Stimulated activated CD4-positive, alpha-beta T cell treated with anti-CD3 and anti-CD28 coated beads, TNF-alpha, amount 100 ng/mL, for 48 hours (primary cell): ENCODE measurements at places on chromosomes 11 and 22.

- DNase-seq = no peak
Measured at GRCh38 chr22:18104566-18104965, 6.0 kb upstream of the TUBA8 start.

DNA sequence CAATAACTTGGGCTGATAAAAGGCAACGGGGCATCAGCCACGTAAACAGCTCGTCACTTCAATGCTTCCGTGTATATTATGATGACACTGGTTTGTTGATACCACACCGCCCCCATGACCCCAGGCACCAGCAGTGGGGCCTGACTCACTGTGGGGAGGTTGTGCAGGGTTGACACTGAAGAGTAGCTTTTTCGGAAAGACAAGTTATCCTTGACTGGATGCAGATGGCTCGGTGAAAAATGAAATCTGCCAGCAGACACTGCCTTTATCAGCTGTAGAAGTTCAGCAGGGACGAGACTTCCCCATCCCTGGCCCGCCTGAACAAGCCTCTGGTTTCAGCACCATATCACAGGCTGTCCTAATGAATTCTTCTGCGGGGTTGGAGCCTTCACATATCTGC is 55.6 kb downstream of the WT1 start:
- DNase-seq = no peak

GRCh38 chr11:66820901-66821300 is 22.3 kb upstream of the RCE1 start:
- DNase-seq = no peak

- no peak for DNase-seq
Measured at GRCh38 chr11:43547430-43547831, 133.1 kb upstream of the HSD17B12 start.

DNA sequence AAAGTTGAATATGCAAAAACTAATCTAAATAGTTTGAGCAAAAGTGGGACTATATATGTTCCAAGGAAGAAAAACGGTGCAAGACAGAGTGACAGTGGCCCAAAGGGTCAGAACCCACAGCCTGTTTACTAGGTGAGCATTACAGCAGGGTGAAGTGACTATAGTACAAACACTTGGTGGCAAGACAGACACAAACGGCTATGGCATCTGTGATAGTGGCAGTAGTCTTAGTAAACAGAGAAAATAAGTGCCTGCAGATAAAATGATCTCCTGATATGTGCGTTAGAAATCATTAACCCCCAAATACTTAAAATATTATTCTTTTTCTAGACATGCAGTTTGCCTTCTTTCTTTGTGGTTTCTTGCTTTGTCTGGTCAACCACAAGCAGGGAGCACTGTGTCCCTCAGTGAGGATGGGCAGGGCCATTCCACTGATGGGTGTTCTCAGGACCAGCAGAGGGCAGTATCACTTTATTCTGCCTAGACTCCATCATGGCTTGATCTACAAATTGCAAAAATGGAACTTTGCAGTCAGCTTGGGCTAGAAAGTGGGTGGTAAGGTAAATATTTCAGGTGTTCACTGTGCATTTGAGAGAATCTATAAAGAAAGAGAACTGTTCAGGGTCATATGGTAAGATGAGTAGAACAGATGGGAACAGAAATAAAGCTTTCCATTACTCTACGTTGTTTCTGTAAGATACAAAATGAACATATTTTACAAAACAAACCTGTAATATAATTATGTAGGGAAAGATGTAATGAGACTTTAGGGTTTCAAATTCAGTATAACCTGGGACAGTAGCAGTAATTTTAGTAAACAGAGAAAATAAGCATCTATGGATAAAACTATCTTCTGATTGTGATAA is 198.2 kb downstream of the SWAP70 start:
- peak; percentile 16 for DNase-seq

DNA sequence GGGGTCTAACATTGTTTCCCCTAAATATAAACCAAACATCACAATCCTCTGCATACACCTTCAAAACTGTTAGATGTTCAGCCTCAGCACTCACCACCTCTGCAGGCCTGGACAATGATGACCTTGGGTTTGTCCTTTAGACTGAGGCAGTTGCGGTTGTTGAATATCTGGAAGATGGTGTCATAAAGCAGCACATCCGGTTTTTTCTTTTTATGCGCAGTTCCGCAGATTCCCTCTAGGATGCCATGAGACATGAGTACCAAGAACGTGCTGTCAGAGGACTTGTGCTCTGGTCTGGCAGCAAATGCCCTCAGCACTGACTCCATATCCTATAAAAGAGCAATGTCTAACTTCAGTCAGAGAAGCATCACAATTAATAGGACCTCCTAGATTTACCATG is 22.8 kb downstream of the CASP5 start:
- DNase-seq = no peak

DNA sequence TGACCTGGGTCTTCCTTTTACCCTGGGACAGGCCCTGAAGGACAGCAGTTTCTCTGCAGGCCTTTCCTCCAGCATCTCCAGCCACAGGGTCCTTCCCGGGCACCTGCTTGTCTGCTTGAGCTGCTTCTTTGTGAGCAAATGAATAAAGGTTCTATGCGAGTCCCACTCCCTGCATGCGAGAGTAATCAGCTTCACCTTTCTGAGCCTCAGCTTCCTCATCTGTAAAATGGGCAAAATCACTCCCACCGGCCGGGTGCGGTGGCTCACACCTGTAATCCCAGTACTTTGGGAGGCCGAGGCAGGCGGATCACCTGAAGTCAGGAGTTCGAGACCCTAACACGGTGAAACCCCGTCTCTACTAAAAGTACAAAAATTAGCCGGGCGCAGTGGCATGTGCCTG is 31.1 kb downstream of the IFT27 start:
- no peak for DNase-seq

DNA sequence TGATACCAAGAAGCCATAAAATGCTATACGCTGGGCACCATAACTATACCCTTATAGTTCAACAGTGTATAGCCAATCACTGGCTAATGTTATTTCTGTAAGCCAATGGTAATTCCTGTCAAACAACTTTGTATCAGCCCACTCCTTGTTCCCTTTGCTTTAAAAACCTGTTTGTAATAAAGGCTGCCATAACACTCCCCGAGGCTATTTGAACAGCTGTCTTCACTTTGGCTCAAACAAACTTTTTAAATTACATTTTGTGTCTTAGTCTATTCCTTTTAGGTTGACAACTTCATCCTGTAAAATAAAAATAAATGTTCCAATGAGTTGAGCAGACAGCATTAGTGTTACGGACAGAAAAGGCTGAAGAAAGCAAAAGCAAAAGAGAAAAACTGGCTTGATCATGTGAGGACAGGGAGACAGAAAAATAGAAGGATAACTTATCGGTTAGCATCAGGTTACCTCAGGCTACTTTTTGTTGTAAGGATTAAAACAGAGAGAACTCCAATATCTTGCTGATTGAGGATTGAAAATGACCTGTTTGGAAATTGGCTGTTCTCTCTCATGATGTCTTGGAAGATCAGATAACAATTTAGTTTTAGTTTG is 95.0 kb downstream of the AASDHPPT start:
- DNase-seq = no peak

DNA sequence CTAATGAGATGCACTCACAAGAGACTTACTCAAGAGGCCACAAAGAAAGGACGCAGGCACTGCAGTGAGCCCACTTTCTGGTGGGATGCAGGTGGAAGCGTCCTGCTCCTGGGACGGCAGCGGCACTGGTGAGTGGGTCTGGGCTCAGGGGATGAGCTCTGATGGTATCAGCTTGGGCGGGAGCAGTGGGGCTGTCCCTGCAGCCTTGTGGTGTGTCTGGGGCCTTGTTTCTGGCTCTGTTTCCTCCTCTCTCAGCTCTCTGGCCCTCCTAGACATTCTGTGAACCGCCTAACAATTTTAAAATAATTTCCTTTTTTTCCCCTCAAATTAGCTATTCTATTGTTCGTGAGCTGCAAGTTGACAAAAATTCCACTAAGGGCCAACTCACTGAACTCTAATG is 8.8 kb upstream of the ST14 start:
- no peak for DNase-seq

DNA sequence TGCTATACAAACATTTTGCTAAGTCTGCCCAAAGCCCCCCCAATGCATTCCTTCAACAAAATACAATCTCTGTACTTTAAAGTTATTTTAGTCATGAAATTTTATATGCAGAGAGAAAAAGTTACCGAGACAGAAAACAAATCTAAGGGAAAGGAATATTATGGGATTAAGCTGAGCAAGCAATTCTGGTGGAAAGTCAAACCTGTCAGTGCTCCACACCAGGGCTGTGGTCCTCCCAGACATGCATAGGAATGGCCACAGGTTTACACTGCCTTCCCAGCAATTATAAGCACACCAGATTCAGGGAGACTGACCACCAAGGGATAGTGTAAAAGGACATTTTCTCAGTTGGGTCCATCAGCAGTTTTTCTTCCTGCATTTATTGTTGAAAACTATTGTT is 92.4 kb downstream of the RRAS2 start:
- DNase-seq = no peak

DNA sequence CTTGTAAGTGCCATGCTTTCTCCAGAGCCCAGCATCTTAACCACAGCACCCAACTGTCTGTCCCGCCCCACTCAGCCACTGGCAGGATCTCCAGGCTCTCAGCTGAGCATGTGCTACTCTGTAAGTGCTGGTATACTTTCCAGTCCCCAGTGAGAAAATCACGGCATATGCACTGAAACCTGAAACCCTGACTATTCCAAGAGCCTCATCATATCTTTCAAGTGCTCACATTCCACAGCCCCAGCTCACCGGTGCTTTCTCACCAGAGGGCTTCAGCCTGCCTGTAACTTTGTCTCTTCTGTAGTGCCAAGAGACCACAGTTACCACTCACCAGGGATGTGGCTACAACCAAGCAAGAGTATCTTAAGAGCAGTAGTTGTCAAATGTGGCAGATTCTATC is 24.4 kb upstream of the PAMR1 start:
- no peak for DNase-seq

DNA sequence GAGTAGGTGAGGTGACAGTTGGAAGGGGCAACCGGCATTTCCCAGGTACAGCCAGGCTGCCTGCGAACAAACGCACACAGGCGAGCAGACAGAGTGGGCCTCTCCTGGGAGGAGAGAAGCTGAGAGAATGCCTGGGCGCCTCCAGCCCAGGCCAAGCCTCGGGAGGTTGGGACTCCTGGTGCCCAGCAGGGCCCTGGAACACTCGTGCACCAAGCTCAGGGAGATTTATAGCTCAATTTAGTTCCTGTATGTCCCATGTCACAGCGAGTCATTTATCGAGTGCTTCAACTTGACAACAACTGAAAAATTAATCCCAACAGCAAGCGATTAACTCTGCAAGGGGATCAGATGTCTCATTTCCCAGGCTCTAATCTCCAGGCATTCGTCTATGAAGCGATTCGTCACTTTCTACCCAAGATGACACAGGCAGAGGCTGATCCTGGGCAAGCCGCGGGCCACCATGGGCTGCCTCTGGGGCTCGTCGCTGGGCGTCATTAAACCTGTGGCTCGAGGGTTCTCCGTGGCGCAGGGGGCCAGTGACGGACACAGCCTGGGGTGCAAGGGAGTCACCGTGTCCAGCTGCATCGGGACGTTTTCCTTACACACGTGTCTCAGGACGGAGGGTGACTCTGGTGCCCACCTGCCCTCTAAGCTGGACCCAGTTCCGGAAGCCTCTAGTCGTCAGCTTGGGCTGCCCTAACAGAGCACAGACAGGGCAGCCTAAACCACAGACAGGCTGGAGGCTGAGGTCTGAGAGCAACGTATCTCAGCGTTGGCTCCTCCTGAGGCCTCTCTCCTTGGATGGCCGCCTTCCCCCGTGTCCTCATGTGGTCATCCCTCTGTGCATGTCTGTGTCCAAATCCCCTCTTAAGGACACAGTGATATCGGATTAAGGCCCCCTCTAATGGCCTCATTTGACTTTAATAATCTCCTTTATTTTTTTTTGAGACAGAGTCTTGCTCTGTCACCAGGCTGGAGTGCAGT is 154.1 kb downstream of the CTTN start:
- no peak for DNase-seq

- DNase-seq = no peak
Measured at GRCh38 chr11:64474680-64475079, 115.7 kb downstream of the RPS6KA4 start.

- no peak for DNase-seq
Measured at GRCh38 chr22:33006955-33007318, 51.2 kb downstream of the SYN3 start.

- no peak for DNase-seq
Measured at GRCh38 chr11:18361154-18361553, 33.2 kb upstream of the LDHA start.

- DNase-seq = no peak
Measured at GRCh38 chr11:2325123-2325522, 23.3 kb downstream of the TSPAN32 start.

DNA sequence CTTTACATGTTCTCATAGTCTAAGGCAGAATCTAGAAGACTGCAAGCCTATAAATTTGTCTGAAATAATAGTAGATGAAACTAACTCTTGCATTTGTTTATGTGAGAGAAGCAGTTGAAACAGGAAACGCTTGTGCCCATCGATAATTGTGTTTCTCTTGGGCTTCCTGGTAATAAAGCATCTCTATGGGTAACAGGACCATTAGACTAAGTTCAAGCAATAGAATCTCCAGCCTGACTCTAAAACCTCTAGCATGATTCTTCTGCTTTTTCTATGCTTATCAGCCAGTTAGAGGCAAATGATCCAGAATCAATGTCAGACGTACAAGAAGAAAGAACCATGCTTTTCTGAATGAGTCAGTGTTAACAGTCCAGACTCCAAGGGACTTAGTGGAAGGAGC is 1734.4 kb downstream of the LRRC4C start:
- no peak for DNase-seq

DNA sequence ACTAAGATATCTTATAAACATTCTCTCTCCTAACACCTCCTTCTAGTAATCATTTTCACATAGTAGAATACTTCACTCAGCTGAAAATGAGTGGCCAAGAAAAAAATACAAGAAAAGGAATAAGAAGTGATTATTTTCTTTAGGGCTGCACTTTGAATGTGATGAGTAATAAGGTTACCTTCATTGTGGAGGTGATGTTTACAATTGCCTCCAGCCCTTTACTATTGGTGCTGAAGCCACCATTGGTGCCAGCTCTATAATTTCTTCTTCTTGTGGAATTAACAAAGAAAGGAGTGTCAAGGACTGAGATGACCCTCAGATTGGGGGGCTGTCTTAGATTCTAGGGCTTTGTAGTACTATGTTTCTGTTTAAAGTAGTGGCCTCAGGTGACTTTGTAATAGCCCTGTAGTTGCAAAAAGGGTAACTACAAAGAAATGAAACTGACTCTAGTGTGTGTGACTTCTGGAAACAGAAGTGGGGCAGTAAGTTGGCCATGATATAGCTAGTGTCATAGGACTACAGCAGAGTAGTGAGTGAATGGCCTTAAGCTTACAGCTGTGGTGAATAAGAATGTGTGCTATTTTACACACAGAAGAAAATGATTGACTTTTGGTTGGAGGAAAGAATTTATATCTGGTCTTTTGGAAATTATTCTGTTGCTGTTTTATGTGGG is 287.2 kb downstream of the TMEM135 start:
- DNase-seq = no peak

DNA sequence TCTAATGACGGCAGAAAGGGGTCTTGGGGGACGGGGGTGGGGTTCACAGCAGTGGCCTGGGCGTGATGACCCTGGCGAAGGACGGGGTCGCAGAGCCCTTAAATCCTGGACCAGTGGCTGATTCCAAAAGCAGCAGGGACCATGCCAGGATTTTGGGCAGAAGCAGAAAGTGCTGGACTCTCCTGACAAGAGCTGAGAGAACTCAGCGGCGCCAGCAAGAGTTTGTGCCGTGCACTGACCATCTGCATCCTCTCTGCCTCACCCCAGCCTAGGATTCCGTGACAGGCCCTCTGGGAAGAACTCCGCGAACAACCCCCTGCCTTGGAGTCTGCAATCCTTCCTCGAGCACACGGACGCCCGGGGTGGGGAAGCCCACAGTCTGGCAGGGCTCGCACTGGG is 644 bp upstream of the NDUFV1 start:
- DNase-seq = no peak

GRCh38 chr11:11806586-11806985 is 35.2 kb upstream of the USP47 start:
- DNase-seq = no peak
